ENCODE measurements at places on chromosomes 4 and X.

DNA sequence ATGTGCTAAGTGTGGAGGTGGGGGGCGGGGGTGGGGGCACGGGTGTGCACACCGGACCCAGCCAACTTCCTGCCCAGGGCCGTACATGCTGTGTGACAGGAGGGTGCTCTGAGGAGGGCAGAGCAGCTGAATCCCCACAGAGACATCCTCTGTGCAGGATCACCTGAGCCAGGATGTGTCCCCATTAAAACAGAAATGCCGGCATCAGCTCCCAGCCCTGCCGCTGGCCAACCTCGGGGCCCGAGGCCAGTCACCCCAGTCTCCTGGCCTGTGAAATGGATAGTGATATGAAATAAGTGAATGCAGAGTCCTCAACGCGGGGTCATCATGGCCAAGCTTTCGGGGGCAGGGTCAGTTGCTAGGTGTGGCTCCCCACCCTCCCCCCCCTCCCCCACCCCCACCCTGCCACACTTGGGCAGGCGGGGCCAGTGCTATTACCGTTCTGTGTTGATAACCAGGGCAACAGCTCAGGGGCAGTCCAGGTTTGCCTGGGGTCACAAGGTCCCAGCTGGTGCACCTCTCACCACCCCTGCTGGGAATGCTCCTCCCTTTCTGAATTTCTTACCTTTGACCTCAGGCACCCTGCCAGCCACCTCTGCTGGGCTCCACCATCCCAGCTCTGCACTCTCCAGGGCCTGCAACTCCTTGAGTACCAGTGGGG, 227.2 kb upstream of the PSAPL1 start:
- DNase-seq = no peak

GRCh38 chrX:100650841-100651240, 6.8 kb downstream of the SRPX2 start:
- no peak for DNase-seq

DNA sequence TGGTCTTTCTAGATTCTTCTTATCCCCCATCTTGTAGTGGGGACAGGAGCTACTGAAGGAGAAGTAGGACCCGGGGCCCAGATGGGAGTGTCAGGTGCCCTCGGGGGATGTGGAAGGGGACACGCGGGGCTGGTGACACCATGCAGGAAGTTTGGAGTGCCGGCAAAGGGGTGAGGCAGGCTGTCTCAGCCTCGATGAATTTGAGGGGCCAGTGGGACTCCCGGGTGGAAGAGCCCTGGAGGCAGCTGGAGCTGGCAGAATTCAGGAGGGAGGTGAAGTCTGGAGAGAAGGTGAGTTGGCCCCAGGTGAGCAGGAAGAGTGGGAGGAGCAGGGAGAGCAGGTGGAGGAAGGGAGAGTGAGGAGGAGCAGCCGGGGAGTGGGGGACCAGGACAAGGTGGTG, 101.7 kb downstream of the CPZ start:
- no peak for DNase-seq

DNA sequence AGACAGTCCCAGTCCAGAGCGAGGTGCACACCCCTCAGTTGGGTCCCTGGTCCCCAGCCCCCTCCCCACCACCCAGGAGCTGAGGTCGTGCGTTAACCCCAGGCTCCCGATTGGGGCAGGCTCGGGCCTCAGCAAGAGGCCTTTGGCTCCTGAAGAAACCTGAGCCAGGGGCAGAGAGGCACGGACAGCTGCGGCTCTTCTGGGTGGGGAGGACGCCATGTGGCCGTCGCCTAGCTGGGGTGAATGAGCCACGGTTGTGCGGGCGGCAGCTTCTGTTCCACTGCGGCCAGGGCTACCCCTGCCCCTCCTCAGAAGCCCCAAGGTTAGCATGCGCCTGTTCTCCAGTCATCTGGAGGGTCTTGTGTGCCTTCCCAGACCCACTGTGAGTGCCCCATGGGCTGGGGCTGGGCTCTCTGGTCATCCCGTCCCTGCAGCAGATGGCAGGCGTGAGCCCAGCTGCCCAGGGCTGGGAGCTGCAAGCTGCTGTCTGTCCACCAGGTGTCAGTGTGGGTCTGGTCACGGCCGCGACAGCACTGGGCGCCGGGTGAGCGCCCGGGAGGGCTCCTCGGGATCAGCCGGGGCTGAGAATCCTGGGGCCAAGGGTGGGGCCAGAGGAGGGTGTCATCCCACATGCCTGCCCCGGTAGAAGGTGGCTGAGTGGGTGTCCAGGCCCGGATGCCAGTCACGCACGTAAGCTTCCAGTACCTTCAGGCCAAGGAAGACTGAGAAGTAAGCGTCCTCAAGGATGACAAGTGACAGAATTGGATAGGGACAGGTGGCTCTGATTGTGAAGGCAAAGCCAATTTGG, 21.9 kb downstream of the ATP2B3 start:
- DNase-seq = peak; percentile 40

- no peak for DNase-seq
These were observed 43.1 kb upstream of the AFF2 start for GRCh38 chrX:148457279-148457678.

Measured in NCI-H1092 (cell line).